ENCODE measurements at places on chromosomes 11 and 22.

- DNase-seq: peak; percentile 81
Measured at GRCh38 chr11:88337181-88337986, at the start of gene CTSC. TSS of gene CTSC (minus strand) at chr11:88337736. CDS start at chr11:88337672, 64 bp downstream.

DNA sequence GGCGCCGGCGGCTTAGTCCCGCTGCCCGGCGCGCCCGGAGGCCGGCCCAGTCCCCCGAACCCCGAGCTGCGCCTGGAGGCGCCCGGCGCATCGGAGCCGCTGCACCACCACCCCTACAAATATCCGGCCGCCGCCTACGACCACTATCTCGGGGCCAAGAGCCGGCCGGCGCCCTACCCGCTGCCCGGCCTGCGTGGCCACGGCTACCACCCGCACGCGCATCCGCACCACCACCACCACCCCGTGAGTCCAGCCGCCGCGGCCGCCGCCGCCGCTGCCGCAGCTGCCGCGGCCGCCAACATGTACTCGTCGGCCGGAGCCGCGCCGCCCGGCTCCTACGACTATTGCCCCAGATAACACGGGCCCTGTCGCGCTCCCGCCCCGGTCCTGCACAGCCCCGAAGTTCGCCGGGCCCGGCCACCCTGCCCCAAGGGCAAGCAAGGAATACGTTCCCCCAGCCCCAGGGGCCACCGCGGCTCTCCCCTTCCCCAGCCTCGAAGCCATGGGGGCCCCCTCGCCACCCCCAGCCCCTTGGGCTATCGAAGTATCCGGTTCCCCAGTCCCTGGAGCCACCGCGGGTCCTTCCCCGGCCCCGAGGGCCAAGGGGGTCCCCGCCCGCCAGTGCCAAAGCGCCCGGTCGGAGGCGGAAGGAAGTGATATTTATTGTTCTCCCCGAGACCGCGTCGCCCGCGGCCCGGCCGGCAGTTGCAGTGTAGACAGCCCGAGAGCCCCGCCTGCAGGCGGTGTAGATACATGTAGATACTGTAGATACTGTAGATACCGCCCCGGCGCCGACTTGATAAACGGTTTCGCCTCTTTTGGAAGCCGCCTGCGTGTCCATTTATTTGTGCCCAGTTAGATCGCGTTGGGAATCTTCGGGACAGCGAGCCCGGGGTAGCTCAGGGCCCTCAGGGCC, 6.2 kb downstream of the TBX1 start:
- DNase-seq: no peak

DNA sequence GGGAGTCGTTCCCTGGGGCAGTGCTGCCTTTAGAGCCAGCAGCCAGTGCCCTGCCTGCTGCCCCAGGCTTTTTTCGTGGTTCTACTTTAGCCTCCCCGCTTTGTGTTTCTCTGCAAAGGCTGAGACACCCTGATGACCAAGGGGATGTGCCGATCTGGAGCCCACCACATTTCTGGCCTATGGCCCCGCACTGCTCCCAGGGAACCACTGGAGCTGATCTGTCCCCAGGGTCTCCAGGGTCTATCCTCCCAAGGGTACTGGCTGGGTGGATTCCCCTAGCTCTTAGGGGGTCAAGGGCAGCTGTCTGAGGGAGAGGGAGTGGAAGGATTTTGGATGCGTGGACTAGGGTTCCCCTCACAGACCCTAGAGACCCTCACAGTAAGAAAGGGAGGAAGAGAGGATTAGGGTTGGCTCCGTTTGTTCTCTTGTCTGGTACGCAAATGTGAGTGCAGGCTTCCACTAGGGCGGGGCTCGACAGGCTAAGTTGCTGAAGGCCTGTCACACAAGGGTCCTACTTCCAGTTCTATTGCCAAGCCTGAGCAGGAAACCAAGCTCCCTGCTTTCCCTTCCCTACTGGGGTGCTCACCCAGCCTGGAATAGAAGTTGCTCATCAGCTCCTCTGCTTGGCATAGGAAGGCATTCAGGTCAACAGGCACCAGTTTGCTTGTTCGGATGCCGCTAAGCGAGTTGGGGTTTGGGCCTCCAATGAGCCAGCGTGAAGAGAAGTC, 19.3 kb downstream of the TREH start:
- no peak for DNase-seq

- DNase-seq: no peak
Measured at GRCh38 chr22:39893526-39893925, at the start of gene ENTHD1. TSS of gene ENTHD1 (minus strand) at chr22:39893760. CDS start at chr22:39887748, 6,012 bp downstream.

GRCh38 chr11:128772814-128773213, 78.9 kb downstream of the FLI1 start:
- DNase-seq: no peak

DNA sequence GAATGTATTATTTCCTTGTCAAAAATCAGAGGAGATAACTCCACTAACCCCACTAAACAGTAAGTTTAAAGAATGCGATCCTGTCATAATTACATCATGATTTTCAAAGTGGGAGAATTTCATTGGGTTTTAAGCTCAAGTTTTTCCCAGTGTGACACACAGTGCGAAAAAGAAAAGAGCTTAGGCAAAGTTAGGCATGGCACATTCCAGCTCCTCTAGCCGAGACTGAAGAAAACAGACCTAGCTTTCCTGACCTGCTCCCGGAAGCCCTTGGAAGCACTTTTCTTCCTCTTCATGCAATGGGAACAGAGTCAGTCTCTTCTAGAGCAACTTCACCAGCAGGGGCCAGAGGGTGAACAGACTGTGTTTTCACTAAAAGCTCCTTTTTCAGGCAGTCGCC, 76.6 kb upstream of the AKIP1 start:
- DNase-seq: no peak

- no peak for DNase-seq
Measured at GRCh38 chr11:2805388-2806056, 80.1 kb downstream of the CDKN1C start.

DNA sequence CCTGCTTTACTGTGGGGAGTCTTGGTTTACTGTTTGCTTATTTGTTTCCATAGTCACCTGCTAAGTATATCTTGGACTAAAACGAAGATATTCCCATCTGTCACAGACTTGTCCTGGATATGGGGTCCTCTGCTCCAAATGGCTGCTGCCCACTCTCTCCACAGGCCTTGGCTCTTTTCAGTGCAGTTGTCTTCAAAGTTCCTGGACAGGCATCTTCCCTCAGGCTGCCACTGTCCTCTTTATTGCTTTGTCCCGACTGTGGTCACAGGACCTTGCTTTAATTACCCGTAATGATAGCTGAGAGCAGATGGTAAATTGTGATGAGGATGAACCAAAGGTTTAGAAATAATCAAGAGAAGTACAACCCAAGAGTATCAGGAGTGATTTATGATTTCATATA, 713.9 kb upstream of the CCDC179 start:
- DNase-seq: no peak
